ENCODE measurements at places on chromosomes 13 and 19.

DNA sequence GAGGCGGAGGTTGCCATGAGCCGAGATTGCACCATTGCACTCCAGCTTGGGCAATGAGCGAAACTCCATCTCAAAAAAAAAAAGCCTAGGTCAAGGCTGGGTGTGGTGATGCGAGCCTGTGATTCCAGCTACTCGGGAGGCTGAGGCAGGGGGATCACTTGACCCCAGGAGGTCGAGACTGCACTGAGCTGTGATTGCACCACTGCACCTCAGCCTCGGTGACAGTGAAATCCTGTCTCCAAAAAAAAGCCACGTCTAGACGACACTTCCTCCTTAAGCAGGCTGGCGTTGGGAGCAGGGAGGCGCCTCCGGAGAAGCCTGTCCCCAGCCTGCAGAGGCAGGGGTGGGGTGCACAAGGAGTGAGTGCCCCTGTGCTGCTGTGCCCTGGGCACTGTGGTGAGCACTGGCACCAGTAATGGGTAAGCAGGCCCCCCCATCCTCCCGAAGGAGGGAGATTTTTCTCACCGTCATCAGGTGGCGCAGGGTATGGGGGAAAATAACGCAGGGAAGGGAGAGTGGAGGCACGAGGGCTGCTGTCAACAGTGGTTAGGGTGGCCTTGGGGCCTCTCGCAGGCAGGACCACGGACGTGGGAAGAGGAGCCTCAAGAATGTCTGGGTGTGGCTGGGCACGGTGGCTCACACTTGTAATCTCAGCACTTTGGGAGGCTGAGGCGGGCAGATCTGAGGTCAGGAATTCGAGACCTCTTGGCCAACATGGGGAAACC, 706 bp downstream of the P2RY11 start:
- no peak for DNase-seq

GRCh38 chr13:48429886-48430285, 17.0 kb upstream of the LPAR6 start:
- no peak for DNase-seq

DNA sequence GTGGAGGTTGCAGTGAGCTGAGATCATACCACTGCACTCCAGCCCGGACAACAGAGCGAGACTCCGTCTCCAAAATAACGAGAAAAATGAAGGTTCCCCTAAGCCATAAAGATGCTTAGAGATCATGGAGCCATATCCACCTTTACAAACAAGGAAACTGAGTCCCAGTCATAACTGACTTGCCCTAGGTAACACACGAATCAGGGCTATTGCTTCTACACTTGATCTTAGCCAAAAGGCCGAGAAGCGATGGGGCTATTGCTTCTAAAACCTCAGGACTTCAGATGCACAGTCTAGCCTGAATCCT, 3.2 kb downstream of the DBP start:
- DNase-seq = no peak

DNA sequence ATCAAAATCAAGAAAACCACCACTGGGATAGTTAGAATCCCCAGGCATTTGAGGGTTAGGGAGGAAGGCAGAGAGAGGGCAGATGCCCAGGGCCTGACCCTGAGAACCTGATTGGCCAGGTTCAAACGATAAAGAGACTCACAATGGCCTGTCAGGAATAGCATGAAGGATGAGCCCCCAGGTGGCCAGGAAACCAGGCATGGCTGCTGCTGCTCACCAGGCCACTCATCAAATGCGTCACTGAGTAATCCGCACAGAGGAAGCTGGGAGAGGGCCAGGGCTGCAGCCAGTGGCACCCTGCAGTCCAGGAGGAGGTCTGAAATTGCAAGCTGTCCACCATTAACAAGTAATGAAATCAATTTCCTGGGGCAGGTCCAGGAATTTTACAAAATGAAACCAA, 111.3 kb downstream of the KATNAL1 start:
- peak; percentile 60 for DNase-seq

- DNase-seq = no peak
Measured at GRCh38 chr19:51002542-51003311, 1.3 kb upstream of the KLK8 start.

- no peak for DNase-seq
Measured at GRCh38 chr19:49327878-49328544, 3.0 kb upstream of the SLC6A16 start.

DNA sequence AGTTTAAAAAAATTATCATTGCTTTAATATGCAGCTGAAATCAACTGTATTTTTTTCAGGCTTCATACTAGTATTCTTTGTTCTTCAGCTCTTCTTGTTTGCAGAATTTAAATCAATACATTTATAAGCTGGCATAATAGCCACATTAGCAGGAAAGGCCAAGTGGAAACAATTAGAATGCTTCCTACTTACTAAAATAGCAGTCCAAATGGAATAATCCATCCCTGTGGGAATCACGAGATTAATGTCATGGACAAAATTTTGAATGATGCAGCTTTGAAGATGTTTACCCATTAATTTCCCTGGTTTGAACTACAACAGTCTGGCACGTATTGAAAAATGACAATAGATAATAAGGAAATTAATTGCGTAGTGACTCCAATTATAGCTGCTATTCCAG, 2650.8 kb downstream of the PCDH9 start:
- no peak for DNase-seq

- DNase-seq = no peak
Measured at GRCh38 chr13:65217471-65217995, 2012.6 kb downstream of the PCDH9 start.

- DNase-seq = no peak
Measured at GRCh38 chr19:1577929-1578618, 9.9 kb upstream of the MEX3D start.

- no peak for DNase-seq
Measured at GRCh38 chr19:46639358-46640182, 3.6 kb upstream of the GNG8 start.

GRCh38 chr13:24254146-24254841, 55.1 kb upstream of the C1QTNF9 start:
- DNase-seq = no peak

Measured in brain pericyte (primary cell).